NCI-H460 (cell line): ENCODE measurements at places on chromosomes 5 and 9.

GRCh38 chr9:128203707-128204551 is 750 bp downstream of the DNM1 start:
- DNase-seq: no peak

DNA sequence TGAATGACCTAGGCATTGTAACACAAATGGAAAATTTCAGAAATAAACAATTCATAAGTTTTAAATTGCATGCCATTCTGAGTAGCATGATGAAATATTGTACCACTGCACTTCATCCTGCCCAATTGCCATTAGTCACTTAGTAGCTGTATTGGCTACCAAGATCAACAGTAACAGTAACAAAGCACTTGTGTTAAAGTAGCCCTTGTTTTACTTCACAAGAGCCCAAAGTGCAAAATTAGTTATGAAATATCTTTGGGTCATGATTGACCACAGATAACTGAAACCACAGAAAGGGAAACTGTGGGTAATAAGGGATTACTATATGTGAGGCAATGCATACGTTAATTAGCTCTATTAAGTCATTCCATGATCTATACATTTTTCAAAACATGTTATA is 33.3 kb upstream of the RORB start:
- DNase-seq: no peak

- DNase-seq: no peak
Observed at GRCh38 chr9:99894826-99895225, 11.6 kb upstream of the STX17 start.

GRCh38 chr9:12194731-12195130 is 498.5 kb upstream of the TYRP1 start:
- no peak for DNase-seq

DNA sequence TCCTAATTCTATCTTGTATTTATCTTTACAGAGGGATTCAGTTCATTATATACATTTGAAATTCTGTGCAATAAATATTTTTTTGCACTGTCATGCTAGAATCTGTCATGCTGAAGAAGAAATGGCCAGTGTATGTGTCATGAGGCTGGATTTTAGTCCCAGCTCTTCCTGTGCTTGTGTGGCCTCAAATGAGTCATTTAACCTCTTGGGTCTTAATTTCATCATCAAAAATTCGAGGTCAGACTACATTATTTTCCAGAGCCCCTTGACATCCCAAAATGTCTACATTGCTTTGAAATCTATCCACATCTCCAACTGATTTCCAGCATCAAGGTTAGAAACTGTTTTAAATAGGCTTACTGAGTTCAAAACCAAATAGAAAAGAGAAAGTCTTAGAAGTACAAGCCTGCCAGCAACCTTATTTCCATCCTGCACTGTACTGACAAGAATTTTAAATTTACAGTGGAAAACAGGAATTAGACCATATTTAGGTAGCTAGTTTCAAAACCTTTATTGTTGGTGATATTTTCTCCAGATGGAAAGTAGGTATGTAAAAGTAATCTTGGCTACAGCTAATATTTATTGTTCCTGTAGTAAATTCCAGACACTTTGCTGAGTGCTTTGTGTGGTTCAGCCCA is 96.7 kb upstream of the MAMDC2 start:
- DNase-seq: peak; percentile 94

DNA sequence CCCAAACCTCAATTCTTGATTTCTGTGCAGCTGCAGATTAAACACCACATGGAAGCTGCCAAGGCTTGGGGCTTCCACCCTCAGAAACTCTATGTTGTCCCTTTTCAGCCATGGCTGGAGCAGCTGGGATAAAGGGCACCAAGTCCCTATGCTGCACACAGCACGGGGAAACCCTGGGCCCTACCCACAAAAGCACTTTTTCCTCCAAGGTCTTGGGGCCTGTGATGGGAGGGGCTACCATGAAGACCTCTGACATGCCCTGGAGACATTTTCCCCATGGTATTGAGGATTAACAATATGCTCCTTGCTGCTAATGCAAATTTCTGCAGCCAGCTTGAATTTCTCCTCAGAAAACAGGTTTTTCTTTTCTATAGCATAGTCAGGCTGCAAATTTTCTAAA is 41.8 kb upstream of the CDH9 start:
- no peak for DNase-seq

- no peak for DNase-seq
Observed at GRCh38 chr9:112013266-112013665, 116.7 kb downstream of the UGCG start.

DNA sequence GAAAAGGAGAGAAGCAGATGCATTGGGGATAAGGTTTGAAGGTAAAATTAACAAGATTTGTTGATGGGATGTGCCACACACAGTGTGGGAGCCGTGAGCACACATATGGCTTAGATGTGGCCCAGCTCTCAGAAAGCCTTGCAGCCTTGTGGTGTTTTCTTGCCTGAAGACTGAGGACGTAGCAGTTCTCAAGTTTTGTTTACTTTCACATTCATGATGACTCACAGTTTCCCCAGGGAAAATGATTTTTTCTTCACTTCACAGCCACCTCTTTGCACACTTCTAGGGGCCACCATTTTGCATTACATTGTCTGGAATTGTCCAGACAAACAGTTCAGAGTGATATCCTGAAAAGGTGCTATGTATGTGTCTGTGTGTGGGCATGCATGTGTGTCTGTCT is 126.2 kb downstream of the BASP1 start:
- DNase-seq: peak; percentile 89
